ENCODE measurements at places on chromosomes 1 and 21.

- DNase-seq: no peak
Observed at GRCh38 chr21:28604946-28605537, 387.6 kb downstream of the LTN1 start.

DNA sequence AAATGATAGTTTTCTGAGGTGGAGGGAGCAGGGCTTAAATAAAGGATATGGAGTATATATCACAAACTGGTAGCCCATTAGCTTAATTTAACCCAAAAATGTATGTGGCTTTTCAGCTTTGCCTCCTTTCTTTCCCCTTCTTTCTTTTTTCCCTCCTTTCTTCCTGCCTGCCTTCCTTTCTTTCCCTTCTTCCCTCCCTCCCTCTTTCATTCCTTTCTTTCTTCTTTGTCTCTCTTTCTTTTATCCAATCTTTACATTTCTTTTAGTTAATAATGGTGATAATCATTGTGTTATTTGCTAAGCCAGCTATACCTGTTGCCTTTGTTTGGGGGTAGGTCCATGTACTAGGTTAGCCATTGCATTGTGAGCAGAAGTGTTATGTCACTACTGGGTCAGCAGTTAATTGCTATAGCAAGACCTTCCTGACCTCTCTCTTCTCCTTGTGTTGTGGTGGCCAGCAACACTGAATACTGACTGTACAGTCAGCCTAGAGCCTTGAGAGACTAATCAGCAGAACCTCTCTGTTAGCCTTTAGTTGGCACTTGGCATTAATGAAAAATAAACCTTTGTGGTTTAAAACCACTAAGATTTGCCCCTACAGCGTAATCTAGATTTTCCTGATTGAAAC lies 5.1 kb downstream of the GORAB start:
- no peak for DNase-seq

DNA sequence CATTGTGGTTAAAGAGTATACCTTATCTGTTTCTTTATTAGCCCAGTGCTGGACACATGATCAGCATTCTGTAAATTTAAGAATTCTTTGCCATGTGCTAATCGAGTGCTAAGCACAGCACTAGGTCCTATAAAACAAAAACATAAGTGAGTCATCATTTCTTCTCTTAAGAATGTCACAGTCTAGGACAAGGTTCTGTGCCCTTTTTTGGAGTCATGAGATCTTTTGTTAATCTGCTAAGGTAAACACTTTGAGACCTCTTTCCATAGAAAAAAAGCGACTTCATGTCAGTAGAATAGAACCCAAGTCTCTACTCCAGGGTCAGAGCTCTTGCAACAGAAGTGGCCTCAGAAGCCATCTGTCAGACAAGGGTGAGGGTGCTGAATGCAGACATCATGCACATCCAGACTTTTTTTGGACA lies 70.0 kb upstream of the NFIA start:
- DNase-seq: no peak

DNA sequence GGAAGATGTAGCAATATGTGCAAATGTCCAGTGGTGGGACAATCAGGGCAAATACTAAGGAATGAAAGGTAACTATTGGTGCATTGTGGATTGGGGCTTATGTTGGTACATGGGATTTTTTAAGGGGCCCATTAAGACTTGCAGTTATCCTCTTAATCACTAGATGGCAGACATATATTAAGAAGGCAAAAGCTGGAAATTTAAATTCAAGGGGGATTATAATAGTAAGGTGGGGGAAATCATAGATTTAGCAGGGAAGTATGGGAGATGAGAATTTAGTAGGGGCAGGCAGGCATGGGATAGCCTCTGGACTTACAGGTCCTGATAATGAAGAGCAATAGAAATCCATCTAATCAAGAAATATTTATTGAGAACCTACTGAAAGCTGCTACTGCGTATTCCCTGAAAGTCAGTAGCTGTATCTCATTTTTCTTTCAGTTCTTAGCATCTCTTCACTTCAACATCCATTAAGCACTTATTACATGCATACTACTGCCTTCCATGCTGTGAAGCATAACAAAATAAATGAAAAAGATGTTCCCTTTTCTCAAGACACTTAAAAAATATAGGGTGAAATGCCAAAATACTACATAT lies 251.8 kb downstream of the CRB1 start:
- peak; percentile 48 for DNase-seq

GRCh38 chr1:37998913-37999429 lies 6.3 kb downstream of the FHL3 start:
- no peak for DNase-seq

- DNase-seq: no peak
Observed at GRCh38 chr1:11523746-11524464, 45.0 kb downstream of the DISP3 start.

- no peak for DNase-seq
Observed at GRCh38 chr1:61638296-61638695, 86.6 kb downstream of the TM2D1 start.

- DNase-seq: no peak
Observed at GRCh38 chr1:38418195-38419030, 371.8 kb upstream of the POU3F1 start.

DNA sequence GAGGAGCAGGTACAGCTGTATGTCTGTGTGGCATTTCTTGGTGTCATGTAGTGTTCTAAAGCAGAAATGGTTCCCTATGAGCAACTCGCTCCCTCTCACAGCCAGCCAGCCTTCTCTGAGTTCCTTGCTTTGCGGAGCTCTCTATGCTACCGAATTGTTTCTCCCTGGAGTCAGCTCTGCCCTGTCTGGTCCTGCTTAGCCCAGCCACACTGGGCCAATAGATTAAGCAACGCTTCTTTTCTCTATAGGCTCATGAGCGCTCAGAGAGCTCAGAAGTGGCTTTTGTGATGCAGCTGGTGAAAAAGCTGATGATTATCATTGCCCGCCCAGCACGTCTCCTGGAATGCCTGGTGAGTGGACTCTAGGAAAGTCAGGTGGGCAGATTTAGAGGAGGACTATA lies 113.1 kb downstream of the PIK3R3 start:
- DNase-seq: no peak

DNA sequence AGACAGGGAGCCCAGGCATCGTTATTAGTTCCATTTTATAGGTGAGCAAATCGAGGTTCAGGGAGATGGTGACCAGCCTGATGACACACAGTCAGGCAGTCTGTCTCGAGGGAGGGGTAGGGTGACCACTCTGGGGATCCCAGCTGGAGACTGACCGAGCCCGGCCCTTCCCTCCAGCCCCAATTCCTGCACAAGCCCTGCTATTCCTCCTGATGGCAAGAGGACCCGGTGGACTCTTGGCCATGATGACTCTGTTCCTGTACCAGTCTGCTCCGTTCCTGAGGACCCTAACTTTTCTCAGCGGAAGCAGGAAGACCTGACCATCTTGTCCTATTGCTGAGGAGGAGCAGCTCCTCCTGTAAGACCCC lies 391 bp downstream of the AGT start:
- no peak for DNase-seq

DNA sequence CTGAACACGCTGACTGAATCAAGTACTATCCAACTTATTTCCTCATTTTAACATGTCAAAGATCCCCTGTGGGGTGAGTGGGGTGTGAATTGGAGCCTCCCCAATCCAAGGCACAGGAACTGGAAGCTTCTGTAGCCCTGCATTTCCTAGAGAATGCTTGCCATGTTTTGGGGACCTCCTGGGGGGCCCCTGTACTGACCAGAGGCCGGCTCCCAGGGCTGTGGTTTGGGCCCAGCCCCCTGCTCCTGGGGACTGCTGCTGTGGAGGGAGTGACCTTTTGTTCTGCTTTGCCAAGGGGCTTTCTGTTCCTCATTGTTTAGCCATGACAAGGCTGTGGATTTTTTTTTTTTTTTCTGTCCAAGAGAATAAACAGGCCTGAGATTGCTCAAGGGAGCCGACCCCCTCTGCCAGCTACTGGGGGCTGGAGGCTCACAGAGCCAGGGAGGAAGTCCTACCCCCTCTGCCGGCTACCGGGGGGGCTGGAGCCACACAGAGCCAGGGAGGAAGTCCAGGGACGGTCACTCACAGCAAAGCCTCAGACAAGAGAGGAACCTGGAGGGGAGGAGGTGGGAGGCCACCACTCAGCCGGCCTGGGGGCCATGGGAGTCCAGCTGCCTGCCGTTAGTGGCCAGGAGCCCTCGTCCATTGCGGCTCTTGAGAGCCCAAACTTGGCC lies 17.4 kb downstream of the TNFRSF1B start:
- no peak for DNase-seq

DNA sequence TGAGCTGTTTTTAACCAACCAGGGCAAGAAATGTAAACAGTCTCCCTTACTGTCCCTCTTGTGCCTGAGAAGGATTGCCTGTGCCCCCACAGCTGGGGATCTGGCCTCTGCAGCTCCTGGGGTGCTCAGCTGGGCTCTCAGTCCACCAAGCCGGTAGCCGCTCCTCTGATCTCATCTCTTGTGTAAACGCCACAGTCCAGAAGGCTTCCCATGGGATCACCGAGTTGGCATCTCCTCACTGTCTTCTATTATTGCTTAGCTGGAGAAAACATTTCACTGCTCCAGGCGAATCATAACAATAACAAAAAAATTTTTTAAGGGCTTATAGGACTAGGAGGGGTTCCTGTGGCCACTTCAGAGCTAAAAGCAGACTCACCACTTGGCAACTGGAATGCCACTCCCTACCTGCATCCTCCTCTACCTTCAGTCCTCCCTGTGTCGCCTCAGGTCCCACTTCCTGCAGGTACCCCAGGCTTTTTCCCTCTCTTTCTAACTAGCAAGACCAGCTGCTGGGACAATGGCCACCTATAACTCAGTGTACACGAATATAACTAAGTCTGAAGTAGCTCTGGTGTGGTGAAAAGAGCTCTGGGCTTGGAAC lies 75.8 kb downstream of the ATP1A1 start:
- no peak for DNase-seq

GRCh38 chr1:182143825-182144645 lies 82.5 kb upstream of the ZNF648 start:
- peak; percentile 48 for DNase-seq

DNA sequence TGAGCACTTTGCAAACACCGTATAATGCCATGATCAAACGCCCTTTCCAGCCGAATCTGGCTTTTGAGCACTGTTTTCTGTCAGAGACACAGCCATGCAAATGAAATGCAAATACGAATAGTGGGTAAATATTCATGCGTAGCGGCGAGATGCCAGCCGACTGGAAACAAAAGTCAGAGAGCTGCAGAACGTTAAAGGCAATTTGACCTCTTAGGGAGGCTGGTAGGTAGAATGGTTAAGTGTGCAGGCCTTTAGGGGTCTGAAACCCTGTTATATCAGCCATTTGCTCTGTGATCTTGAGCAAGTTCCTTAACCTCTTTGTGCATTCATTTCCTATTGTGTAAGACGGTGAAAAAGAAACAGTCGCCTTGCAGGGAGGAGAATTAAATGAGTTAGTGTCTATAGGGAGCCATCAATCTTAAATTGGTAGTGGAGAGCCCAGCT lies 6.5 kb upstream of the SDHB start:
- DNase-seq: no peak

DNA sequence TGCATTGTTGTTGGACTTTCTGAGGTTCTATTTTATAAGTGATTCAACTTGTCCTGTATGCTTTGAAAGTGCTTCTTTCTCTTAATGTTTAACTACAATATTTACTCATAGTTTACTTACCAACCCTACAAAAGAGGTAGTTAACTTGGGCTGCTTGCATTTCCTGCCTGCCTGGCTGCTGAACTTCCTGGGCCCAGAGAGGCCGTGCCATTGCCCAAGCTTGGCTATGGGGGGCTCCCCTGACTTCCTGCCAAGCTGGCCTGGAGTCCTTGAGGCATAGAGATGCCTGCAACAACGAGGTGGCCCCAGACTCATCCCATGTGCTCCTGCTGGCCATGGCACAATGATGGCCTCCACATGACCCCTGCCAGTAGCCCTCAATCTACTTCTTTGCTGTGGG lies 361.6 kb upstream of the PLD5 start:
- no peak for DNase-seq

DNA sequence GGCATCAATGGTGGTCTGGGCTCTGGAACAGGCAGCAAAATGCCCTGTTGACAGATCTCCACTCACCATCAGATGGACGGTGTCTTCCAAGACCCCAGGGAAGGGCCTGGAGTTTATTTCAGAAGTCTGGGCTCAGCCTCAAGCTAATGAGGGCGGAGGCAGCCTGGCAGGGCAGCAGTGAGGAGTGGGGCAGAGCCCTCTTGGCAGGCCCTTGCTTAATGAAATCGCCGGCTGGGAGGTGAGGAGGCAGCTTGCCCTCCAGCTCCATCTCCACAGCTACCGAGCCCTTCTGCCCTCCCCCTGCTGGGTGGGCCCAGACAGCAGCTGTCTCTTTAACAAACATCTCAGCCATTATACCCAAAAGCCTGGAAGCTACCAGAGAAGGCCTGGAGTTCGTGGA lies 22.0 kb upstream of the GRIK3 start:
- DNase-seq: no peak

- DNase-seq: no peak
Observed at GRCh38 chr1:24179251-24179840, 7.7 kb downstream of the IFNLR1 start.

GRCh38 chr1:36778740-36779139 lies 255.6 kb downstream of the GRIK3 start:
- no peak for DNase-seq

- no peak for DNase-seq
Observed at GRCh38 chr1:155326631-155327037, 5.9 kb downstream of the RUSC1 start.

DNA sequence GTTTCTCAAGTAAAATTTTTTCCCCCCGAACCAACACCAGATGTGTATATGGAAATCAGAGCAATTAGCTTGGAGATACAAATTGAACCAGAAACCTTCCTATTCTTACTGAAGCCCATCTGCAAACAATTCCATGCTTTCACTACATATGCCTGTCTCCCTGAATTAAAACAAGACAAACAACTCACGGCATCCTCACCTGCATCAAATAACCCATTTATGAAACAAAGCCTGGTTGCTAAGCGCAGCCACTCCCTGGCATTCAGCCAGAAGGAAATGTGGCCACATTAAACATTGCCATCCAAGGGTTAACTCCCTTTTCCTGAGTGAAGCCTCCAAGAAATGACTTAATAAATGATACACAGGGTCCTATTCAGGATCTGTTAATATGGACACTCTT lies 55.3 kb downstream of the APP start:
- DNase-seq: no peak

GRCh38 chr1:21537511-21537931 lies 28.3 kb downstream of the ALPL start:
- no peak for DNase-seq
